ENCODE measurements at places on chromosomes 3 and 15.

- no peak for DNase-seq
Measured at GRCh38 chr15:74319596-74320351, 47.7 kb downstream of the CYP11A1 start.

DNA sequence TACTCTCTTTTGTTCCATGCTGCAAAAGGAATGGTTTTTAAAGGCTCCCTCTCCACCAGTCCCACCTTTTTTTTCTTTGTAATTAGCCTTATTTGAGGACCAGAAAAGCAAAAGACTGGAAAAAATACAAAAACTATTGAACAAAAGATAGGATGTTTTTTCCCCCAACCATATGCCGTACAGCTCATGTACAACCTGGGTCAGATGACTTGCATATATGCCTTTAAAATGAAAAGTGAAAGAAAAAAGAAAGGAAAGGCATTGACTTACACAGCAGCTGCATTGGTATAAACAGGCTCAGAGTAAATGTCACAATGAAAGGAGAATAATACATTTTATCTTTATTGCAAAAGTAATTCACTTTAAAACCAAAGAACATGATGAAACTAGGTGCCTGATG, 69.5 kb upstream of the CMC1 start:
- DNase-seq: no peak

DNA sequence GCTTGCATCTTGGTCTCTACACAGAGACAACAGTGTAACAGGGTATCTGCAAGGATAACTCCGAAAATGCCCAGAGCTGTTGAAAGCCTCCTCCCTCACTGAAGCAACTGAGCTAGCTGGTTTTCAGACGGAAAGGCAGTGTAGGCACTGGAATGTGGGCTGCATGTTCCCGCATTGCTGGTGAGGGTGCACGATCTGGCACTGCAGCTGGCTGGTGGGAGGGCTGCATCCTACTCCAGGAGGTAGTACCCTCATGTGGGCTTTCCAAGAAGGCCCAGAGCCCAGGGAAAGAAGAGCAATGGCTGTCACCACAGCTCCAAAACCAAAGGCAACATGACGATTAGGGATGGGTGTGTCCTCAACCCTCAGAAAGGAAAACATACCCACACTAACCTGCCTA, 28.7 kb upstream of the RPS17 start:
- no peak for DNase-seq

DNA sequence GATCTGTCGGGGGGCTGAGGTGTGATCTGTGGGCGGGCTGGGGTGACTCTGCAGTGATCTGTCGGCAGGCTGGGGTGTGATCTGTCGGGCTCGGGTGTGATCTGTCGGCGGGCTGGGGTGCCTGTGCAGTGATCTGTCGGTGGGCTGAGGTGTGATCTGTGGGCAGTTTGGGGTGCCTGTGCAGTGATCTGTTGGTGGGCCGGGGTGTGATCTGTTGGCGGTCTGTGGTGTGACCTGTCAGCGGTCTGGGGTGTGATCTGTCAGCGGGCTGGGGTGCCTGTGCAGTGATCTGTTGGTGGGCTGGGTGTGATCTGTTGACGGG, 205.1 kb downstream of the XXYLT1 start:
- DNase-seq: no peak

GRCh38 chr3:160210799-160211221, 14.4 kb upstream of the C3orf80 start:
- no peak for DNase-seq

DNA sequence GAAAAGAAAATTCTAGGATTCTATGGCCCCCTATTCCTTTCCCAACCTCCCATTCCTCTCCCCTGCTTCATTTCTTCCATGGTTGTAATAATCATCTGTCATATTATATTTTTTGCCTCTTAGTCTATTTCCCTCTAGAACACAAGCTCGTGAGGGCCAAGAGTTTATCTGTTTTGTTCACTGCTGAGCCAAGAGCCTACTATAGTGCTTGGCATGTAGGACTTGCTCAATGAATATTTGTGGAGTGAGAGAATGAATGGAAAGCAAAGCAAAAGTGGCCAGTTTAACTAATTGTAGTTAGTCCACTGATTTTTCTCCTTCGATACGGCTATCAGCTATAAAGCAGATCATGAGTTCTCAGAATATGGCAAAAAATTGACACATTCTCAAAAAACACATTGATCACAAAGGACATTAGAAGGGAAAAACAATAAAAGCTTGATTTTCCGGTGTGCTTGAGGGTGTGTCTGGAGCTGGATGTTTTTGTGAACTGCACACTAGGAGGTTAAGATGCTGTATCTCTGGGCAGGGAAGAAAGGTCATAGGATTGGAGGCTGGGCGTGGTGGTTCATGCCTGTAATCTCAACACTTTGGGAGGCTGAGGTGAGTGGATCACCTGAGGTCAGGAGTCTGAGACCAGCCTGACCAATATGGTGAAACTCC, 25.0 kb upstream of the CTSH start:
- DNase-seq: no peak

- DNase-seq: no peak
Measured at GRCh38 chr3:42288385-42288784, 22.4 kb upstream of the CCK start.

- DNase-seq: no peak
Measured at GRCh38 chr3:179801263-179801662, 148.4 kb downstream of the USP13 start.

- DNase-seq: peak; percentile 17
Measured at GRCh38 chr15:40115670-40116093, 7.0 kb upstream of the BMF start.

- DNase-seq: no peak
Measured at GRCh38 chr3:149810846-149811245, 2.2 kb upstream of the RNF13 start.

DNA sequence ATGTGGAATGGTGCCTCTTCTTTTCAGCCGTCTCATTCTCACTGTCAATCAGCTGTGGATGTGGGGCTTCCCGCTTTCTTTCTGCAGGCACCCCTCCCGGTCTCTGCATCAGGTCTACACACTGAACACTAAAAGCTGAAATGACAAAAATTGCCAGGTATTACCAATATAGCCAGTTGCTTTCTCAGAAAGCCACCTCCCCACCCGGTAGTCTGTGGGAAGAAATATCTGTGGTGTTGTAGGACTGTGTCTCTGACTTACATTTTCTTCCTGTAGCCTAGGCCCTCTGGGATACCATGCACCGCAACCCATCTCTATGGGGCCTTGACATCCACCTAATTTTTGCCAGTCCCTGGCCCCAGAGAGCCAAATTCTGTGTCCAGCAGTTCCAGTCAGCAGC, 19.2 kb upstream of the EPHB1 start:
- no peak for DNase-seq

- no peak for DNase-seq
Measured at GRCh38 chr3:46360907-46361306, 7.0 kb downstream of the CCR2 start.

GRCh38 chr3:9781551-9781950, 10.7 kb downstream of the TADA3 start:
- DNase-seq: no peak

DNA sequence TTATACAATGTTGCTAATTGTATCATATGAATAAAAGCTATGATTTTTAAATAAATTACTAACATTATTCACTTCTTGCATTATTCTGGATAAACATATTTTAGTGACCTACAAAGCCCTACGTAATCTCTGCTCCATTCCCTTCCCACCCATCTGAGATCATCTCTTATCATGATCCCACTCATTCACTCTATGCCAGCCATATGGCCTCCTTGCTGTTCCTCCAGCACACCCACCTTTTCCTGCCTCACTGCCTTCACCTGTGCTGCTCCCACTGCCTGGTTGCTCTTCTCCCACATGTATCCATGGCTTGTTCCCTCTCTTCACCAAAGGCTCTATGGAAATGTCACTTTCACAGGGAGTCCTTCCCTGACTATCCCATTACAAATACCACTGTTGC, 7.3 kb upstream of the USP8 start:
- no peak for DNase-seq

- no peak for DNase-seq
Measured at GRCh38 chr3:10006048-10006761, 19.6 kb upstream of the EMC3 start.

GRCh38 chr15:83570756-83571155, 83.2 kb upstream of the ADAMTSL3 start:
- no peak for DNase-seq

- peak; percentile 8 for DNase-seq
Measured at GRCh38 chr15:89496155-89497098, at the start of gene RHCG. RHCG (minus strand) TSS chr15:89496583; CDS start chr15:89496544, 39 bp downstream.

- DNase-seq: no peak
Measured at GRCh38 chr3:46778101-46778500, 60.4 kb upstream of the PRSS50 start.

DNA sequence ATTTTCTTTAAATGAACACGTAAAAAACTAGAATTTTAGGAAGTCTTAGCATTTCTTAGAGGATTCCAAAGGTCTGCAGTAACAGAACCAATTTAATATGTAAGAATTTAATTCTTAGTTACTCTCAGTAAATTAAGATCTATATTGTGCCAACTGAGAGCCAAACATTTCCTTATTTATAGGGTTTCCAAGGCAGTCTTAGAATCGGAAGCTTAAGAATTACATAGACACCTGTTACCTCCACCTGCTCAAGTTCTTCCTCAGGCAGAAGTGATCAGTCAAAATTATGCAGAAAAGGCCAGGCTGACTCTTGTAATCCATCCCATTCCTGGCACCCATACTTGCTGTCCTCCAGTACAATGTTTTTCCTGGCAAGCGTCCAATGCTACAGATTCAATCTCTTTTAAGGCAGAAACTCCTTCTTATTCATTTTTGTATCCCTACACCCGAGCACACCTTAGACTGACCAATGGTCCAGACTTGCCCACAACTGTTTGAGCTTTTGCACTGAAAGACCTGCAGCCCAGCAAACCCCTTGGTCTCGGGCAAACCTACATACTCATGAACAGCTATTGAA, 64.3 kb downstream of the NCEH1 start:
- DNase-seq: no peak

DNA sequence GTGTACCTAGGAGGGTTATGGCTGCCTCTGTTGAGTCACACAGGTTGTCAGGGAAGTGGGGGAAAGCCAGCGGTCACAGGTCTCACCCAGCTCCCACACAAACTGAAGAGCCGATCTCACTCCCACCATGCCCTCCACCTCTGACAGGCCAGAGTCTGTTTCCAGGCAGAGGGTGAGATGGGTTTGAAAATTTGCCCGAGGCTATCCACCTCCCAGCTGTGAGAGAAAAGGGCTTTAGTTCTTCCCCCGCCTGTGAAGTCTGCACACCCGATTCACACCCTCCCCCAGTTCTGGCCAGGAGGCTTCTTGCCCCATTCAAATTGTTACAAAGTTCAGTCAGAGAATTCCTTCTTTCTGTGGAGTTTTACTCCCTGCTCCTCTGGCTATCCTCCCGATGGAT, 446.9 kb downstream of the EDEM1 start:
- DNase-seq: no peak

DNA sequence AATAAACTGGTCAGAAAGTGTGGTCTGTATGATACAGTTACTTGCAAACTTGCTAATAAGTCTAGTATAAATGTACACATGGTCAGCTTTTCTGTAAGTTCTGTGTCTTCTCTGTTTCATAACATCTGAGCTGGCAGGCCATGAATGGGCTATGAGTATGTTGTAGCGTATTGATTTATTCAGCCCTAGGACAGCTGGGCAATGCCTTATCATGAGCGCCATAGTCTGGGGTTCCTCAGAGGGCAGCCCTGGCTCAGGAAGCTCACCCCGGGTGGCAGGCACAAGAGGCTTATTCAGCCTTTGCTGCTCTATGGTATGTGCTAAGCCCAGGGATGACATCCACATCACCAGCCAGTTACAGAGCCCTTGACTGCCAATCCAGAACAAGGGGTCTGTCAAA, 50.7 kb upstream of the CCR2 start:
- no peak for DNase-seq
